ENCODE measurements at places on chromosomes 3 and 15.
A peak's percentile ranks its signal among the peaks of the same experiment; 100 is the strongest.

- no peak for DNase-seq
Measured at GRCh38 chr15:96058103-96058851, 272.2 kb upstream of the NR2F2 start.

DNA sequence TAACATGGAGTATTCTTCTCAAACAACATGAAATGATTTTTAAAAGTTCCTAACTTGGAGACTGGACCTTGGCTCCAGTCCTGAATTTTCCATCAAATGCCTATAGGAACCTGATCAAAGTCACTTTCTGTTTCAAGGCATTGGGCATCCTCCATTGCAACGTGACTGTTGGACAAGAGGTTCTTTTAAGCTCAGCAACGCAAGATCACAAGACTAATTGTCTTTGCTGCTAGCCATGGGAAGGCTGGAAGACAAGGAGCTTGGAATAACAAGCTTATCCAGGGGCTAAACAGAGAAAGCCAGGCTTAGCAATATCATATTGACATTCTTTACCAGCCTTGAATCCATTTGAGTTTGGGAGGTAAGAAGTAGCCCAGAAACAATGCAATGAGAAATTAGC lies 48.3 kb downstream of the SST start:
- DNase-seq = no peak

DNA sequence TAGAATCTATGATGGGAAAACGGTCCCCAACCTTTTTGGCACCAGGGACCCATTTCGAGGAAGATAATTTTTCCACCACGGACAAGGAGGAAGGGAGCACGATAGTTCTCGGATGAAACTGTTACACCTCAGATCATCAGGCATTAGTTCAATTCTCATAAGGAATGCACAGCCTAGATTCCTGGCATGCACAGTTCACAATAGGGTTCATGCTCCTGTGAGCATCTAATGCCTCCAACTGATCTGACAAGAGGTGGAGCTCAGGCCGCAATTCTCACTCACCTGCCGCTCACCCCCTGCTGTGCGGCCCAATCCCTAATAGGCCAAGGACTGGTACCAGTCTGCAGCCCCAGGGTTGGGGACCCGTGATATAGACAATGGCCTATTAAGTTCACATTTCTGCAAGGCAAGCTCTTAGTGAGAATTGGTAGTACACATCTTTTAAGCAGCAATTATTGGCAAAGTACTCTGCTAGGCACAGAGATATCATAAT lies 26.5 kb downstream of the CD200R1 start:
- no peak for DNase-seq

GRCh38 chr3:149443545-149443912 lies 31.0 kb upstream of the TM4SF4 start:
- no peak for DNase-seq

DNA sequence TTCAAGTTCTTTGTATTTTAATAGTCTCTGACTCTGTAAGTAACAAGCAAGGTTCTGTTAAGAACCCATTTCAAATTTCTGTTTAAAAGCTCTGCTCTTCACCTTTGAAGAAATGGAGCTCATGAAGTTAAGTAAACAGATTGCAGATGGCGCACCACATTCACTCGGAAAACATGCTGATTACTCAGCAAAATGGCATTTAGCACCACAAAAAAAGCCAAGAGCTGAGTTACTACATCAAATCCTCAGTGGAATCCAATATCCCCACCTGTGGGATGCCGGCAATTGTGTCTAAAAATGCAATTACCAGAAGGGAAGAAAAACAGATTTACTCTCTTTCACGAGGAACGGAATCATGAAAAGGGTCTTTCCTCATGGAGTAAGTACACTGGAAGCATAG lies 758.0 kb downstream of the NTRK3 start:
- peak; percentile 61 for DNase-seq

DNA sequence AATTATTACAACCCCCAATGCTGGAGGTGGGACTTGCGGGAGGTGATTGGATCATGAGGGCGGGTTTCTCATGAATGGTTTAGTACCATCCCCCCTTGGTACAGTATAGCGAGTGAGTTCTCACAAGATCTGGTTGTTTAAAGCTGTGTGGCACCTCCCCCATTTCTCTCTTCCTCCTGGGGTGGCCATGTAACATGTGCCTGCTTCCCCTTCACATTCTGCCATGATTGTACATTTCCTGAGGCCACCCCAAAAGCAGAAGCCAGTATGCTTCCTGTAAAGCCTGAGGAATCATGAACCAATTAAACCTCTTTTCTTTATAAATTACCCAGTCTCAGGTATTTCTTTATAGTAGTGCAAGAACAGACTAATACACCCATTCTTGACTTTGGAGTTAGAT lies 20.3 kb upstream of the PROK2 start:
- no peak for DNase-seq

- DNase-seq = peak; percentile 87
Measured at GRCh38 chr3:32401556-32402081, 10.0 kb downstream of the CMTM7 start.

DNA sequence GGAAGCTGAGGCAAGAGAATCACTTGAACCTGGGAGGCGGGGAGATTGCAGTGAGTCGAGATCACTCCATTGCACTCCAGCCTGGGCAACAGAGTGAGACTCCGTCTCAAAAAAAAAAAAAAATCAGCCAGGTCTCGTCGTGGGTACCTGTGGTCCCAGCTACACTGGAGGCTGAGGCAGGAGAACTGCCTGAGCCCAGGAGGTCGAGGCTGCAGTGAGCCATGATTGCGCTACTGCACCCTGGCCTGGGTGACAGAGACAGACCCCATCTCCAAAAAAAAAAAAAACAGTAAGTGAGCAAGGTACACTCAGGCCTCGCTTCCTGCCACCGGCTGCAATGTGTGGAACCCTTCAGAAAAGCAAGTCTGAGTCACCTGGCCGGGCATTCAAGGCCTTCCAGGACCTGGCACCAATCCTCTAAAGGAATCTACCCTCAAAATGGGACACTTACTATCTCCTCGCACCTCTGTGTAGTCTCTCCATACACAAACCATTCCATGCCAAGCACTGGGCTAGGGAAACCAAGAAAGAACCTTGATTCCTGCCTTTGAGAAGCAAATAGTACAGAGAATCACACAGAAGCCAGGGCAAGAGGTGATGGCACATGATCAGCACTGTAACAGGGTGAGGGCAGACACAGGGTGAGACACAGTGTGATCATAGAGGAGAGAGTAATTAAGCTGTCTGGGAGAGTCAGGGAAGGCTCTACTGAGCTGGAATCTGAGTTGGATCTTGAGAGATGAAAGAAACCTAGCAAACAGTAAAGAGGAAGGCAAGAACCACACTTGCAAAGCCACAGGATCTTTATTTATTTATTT lies 9.7 kb downstream of the SCAMP2 start:
- DNase-seq = peak; percentile 77

- no peak for DNase-seq
Measured at GRCh38 chr3:59473636-59474035, 423.8 kb upstream of the CFAP20DC start.

- no peak for DNase-seq
Measured at GRCh38 chr15:100252359-100252758, 89.4 kb downstream of the ADAMTS17 start.

GRCh38 chr15:34976743-34977142 lies 7.2 kb upstream of the AQR start:
- DNase-seq = no peak

DNA sequence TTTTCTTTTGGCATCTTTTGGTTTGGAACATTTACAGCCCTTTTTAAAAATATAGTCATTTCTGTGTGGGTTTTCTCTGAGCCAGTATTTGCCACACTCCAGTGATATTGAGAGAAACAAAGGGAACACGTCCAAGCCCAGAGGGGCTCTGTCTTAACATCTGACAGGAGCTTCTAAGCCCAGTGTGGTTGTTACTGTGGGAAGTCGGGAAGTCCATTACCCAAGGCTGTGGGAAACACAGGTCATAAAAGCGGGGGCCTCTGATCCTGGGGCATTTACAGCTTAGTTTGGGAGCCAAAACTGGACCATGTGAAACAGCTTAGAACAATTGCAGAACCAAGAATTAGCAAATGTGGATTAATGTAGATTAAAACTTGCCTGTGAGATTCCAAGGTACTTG lies 123.0 kb downstream of the PTPRG start:
- DNase-seq = no peak

- DNase-seq = peak; percentile 90
Measured at GRCh38 chr3:138442433-138442832, 8.0 kb downstream of the ESYT3 start.

Measured in HT1080 (cell line).